ENCODE measurements at places on chromosomes 1 and 21.

DNA sequence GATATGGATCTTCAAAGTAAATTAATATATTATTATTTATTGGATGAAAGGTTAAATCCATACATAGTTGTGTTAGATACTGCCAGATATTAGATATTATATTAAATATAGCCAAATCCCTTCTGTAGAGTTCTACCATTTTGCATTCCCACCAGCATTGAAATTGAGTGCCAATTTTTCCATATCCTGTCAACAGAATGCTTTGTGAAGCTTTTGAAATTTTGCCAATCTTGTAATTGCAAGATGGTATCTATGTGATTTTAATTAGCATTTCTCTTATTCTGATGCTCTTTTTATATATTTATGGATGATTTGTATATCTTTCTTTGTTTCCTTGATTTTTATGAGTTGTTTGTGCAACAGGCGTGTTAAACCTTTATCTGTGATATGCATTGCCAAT, 67.0 kb upstream of the CD34 start:
- DNase-seq, result no peak

DNA sequence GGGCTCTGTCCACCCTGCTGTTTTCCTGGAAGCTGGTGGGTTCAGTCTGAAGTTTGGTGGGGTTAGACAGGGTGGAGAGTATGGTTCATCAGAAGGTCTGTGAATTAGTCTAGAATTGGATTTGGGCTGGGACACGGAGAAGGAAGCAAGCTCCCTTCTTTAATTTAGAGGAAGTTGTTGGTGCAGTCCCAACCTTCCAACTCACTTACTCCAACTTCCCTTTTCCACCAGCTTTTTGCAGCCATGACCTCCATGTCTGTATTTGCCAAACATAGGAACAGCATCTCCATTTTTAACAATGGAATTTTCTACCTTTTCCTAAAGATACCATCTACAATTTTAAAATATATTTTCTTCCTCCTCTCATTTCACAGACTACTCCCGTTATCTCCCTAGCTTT, 28.5 kb upstream of the PRELP start:
- no peak for DNase-seq

DNA sequence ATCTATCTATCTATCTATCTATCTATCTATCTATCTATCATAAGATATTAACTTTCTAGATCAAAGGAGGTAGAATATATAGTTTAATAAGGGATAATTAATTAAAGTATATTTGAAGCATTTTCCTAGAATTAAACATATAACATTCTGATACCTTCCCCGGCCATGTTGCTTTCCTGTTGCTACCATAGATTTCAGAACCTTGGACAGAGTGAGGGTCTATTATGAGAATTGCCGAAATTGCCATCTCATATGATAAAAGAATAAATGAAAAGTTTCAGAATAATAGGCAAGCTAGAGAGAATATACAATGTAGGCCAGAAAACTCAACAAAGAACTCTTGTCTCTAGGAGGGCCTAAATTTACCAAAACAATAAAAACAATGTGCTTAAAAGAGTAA, 706.1 kb upstream of the TMPRSS15 start:
- no peak for DNase-seq

DNA sequence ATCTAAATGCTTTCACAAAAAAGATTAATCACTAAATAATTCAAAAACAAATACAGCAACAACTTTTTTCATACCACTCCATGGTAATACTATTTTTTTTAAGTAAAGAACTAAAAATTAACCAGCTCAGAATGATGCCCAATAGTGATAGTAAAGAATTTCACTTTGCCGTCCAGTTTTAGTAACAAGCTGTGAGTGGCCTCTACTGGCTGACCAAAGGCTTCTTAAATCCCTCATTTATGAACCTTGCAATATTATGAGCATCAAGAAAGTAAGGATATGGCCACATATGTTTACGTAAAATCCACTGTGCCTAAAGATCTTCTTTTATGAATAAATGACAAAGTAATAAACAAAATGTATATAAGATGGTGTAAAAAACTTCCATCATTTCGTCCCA, 108.6 kb downstream of the GPATCH2 start:
- no peak for DNase-seq

Data from NCI-H187 treated with DMSO at 0.1 percent for 48 hours (cell line).